ENCODE measurements at places on chromosomes 7 and 10.

DNA sequence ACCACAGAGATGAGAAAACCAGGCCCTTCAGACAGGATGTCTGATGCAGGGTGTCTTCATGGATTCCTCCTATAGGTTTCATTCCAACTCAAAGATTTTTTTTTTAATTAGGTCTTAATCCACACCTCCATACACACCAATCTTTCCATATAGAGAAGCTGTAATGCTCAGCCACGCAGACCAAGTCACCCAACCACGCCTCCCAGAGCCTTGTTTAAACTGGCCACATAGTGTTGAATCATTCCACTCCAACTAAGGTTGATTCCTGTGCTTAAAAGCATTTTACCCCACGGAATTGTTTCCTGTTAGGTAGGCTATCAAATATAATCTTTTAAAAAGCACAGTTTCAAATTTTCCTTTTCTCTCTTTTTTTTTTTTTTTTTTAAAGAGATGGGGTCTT is 153.6 kb downstream of the TYW1B start:
- no peak for DNase-seq

DNA sequence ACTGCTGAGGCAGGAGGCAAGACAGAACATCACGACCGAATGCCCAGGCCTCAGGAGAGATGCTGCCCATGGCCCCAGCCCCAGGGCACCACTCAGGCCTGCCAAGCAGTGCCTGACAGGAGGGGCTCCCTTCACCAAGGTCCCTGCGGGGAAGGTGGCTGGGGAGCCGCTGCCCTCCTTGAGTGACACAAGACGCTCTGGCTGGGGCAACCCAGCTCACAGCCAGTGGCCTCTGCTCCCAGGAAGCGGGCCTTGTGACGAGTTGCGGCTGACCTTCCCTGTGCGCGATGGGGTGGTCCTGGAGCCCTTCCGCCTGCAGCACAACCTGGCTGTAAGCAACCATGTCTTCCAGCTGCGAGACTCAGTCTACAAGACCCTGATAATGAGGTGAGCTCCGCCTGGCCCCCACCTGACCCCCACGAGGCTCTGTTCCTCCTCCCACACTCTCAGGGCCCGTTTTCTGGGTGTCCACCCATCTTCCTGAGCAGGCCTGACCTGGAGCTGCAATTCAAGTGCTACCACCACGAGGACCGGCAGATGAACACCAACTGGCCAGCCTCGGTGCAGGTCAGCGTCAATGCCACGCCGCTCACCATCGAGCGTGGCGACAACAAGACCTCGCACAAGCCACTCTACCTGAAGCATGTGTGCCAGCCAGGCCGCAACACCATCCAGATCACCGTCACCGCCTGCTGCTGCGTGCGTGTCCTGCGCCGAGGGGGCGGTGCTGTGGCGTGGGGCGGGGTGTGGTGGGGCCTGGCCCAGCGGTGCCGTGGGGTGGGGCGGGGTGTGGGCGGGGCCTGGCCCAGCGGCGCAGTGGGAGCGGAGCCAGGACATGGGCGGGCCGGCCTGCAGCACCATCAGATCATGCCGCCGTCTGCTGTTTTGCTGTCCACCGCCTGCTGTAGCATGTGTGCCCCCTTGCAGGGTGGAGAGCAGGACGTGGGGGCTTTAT is 12.8 kb downstream of the ZMIZ2 start:
- no peak for DNase-seq

DNA sequence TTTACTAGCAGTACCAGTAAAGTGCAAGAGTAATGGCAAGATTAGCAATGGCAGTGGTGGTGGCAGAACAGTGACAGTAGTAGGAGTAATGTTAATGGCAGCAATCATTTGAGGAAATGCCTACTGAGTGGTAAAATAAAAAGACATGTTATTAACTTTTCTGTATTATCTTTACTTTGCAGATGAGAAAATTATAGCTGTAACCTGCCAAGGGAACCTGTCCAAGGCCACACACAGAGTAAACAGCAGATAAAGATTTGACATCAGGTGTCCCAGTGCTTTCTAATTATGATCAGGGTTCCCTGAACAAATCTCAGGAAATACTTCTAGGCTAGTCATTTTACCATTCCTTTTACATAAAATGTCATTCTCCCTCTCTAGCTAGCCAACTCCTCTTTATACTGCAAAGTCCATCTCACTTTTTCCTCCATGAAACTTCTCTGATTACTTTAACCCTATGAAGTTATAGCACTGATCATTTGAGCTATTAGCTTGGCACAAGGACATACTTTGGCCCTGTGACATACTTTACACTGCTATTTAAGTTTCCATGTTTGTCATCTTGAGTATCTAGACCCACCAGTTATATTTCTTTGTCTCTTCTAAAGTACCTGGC is 219.1 kb downstream of the TAX1BP1 start:
- no peak for DNase-seq

- DNase-seq = no peak
Measured at GRCh38 chr7:118259115-118259514, 34.6 kb downstream of the ANKRD7 start.

GRCh38 chr7:75968561-75969001 is 25.8 kb downstream of the TMEM120A start:
- DNase-seq = no peak

DNA sequence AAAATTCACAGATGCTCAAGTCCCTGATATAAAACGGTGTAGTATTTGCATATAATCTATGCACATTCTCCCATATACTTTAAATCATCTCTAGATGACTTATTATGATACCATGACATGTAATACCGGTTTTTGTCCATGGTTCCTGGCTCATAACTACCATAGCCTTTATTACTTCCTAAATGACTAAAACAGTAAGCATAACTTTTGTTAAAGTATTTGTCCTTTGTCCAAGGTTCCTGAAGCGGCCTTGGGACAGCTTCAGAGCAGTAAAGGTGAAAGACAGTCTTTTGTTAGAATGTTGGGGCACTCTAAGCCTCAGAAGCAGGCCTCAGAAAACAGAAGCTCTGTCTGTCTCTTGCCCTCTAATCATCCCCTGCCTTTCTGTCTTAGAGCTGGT is 4.0 kb downstream of the CRCP start:
- DNase-seq = no peak
